Adrenal gland (tissue), 19 donors: ENCODE measurements at places on chromosomes 13 and 19. TPM values are rescaled to one million over a fixed set of nuclear protein-coding genes. Genes with fewer than 3 reads are reported as not detected.

DNA sequence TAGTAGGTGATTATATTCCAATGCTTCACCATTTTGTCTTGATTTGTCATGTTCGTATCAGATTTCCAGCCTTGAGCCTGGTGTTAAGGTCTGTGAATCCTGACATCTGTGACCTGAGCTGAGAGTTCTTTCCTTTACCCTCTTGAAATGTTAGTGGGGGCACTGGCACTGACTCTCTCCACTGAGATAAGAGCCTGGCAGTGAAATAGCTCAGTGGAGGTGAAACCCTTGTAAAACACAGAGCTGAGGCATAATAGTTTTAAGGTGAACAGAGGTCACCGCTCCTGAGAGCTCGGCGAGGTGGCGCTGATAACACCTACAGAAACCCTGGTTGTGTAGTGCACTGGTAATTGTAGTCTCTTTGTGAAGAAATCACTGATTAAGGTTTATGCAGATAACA, 748.2 kb downstream of the DIAPH3 start:
- H3K36me3 ChIP-seq = no peaks in the 10 kb centered on the region
- H3K4me1 ChIP-seq = no peaks in the 10 kb centered on the region
- H3K27me3 ChIP-seq = no peaks in the 10 kb centered on the region
- H3K4me3 ChIP-seq = no peak overlapping the region

- H3K27ac ChIP-seq = no peak overlapping the region
- H3K27me3 ChIP-seq = no peaks in the 10 kb centered on the region
- no peak overlapping the region for H3K4me3 ChIP-seq
Observed at GRCh38 chr13:94192431-94192975, 287.0 kb downstream of the DCT start.

- DNase-seq = peak; percentile 74
Observed at GRCh38 chr19:5880604-5881078, 10.3 kb upstream of the FUT5 start.

Gene FFAR3
- 0.18 TPM for total RNA-seq

Gene CLDND2
- total RNA-seq = not detected

GRCh38 chr13:50376895-50377575, 361.8 kb downstream of the KCNRG start:
- DNase-seq = no peak
- no peak overlapping the region for H3K4me3 ChIP-seq
- H3K27me3 ChIP-seq = no peaks in the 10 kb centered on the region
- H3K36me3 ChIP-seq = no peaks in the 10 kb centered on the region
- no peaks in the 10 kb centered on the region for H3K4me1 ChIP-seq
- H3K27ac ChIP-seq = no peak overlapping the region

GRCh38 chr19:3314962-3315675, 51.3 kb upstream of the NFIC start:
- no peak for DNase-seq
- H3K4me1 ChIP-seq = no peaks in the 10 kb centered on the region
- no peaks in the 10 kb centered on the region for H3K36me3 ChIP-seq
- peaks cover 28% of the 10 kb centered on the region for H3K27me3 ChIP-seq

Gene ZNF723
- not detected for total RNA-seq

- H3K4me3 ChIP-seq = no peak overlapping the region
- H3K27me3 ChIP-seq = no peaks in the 10 kb centered on the region
- DNase-seq = no peak
- no peaks in the 10 kb centered on the region for H3K4me1 ChIP-seq
Observed at GRCh38 chr13:45809801-45810394, 41.7 kb downstream of the SIAH3 start.

DNA sequence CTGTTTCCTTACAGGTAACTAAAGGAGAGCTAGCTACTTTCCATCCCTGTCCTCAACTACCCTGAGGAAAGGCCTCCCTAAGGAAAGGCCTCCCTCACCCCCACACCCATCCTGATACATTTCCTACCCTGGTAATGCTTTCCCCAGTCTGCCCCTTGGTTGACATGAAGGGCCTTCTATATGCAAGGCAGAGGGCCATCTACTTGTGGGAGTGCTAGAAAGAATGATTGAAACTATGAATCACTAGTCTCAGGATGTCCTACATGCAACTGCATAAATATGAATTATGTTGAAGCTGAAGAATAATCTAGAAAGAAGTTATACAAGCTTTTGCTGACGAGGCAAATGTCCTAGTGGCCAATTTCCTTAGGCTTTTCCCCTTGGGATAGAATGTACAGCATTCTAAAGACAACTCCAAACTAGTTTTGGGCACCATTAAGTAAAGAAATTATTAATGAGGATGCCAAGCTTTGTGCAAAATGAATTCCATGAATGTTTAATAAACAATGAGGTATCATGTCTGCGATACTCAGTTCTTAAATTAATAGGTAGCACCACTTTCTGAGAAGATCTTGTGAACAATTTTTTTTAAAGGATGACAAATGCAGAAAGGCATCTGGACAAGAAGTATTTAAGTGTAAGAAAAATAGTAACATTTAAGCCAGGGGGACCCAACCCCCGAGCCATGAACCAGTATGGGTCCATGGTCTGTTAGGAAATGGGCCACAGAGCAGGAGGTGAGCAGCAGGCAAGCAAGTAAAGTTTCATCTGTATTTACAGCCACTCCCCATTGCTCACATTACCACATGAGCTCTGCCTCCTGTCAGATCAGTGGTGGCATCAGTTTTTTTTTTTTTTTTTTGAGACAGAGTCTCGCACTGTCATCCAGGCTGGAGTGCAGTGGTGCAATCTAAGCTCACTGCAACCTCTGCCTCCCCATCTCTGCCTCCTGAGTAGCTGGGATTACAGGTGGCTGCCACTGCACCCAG, 223.0 kb downstream of the LHFPL6 start:
- H3K4me3 ChIP-seq = no peak overlapping the region
- H3K36me3 ChIP-seq = no peaks in the 10 kb centered on the region
- DNase-seq = no peak
- no peak overlapping the region for H3K27ac ChIP-seq
- H3K27me3 ChIP-seq = no peaks in the 10 kb centered on the region

GRCh38 chr13:23833733-23834611, 55.2 kb downstream of the MIPEP start:
- H3K4me3 ChIP-seq = no peak overlapping the region
- no peak for DNase-seq
- H3K27ac ChIP-seq = no peak overlapping the region
- no peaks in the 10 kb centered on the region for H3K36me3 ChIP-seq
- H3K27me3 ChIP-seq = no peaks in the 10 kb centered on the region
- H3K4me1 ChIP-seq = no peaks in the 10 kb centered on the region

GRCh38 chr13:99656092-99656745, 154.9 kb downstream of the TM9SF2 start:
- no peaks in the 10 kb centered on the region for H3K36me3 ChIP-seq
- H3K27ac ChIP-seq = no peak overlapping the region
- no peak overlapping the region for H3K4me3 ChIP-seq
- no peaks in the 10 kb centered on the region for H3K4me1 ChIP-seq
- H3K27me3 ChIP-seq = no peaks in the 10 kb centered on the region

Gene ZIC2
- not detected for total RNA-seq
